ENCODE measurements at places on chromosomes 16 and 17. TPM values are rescaled to one million over a fixed set of nuclear protein-coding genes. Genes with fewer than 3 reads are reported as not detected.

CDK3 gene
- polyA plus RNA-seq, result 3.7 TPM

G6PC1 gene
- not detected for polyA plus RNA-seq

DNA sequence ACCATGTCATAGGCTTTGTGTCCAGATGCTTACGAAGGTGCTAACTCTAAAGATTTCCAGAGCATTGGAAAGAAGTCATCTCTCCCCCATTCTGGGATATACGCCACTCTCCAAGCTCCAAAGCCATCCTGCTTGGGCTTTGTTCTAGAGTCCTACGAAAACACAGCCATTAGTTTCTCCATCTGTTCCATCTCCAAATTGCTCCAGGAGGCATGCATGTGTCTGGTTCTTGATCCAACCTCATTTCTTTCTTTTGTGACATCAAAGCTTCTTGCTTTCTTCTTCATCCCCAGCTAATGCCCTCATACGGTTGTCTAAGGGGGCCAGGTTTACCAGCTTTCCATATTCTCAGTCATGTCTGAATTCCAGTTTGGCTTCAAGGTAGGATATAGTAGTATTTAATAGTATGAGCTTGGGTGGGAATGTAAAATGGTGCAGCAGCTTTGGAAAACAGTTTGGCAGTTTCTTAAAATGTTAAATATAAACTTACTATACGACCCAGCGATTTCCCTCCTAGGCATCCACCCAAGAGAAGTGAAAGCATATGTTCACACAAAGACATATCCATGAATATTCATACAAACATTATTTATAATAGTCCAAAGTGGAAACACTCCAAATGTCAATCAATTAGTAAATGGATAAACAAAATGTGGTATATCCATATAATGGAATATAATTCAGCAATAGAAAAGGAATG, 202.6 kb downstream of the SHISA9 start:
- DNase-seq, result no peak

GRCh38 chr17:4893721-4894560, 5.4 kb upstream of the C17orf107 start:
- no peak for DNase-seq

ZNF652 gene
- polyA plus RNA-seq, result 5.3 TPM

DNA sequence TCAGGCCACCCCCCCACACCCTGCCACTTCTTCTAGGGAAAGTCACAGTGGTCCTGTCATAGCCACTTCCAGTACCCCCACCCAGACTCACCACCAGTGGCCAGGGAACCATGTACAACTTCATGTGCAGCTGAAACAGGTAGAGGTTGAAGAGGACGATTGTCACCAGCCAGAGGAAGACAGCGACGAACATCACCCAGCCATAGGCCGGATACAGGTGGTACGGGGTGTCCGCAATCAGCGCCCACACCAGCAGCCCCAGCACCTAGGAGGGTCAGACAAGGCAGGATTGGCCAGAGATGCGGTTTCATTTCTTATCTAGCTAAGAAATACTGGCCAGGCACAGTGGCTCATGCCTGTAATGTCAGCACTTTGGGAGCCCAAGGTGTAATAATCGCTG, 16.7 kb downstream of the ARL2BP start:
- DNase-seq, result no peak

COPRS gene
- 51.5 TPM for polyA plus RNA-seq

DNA sequence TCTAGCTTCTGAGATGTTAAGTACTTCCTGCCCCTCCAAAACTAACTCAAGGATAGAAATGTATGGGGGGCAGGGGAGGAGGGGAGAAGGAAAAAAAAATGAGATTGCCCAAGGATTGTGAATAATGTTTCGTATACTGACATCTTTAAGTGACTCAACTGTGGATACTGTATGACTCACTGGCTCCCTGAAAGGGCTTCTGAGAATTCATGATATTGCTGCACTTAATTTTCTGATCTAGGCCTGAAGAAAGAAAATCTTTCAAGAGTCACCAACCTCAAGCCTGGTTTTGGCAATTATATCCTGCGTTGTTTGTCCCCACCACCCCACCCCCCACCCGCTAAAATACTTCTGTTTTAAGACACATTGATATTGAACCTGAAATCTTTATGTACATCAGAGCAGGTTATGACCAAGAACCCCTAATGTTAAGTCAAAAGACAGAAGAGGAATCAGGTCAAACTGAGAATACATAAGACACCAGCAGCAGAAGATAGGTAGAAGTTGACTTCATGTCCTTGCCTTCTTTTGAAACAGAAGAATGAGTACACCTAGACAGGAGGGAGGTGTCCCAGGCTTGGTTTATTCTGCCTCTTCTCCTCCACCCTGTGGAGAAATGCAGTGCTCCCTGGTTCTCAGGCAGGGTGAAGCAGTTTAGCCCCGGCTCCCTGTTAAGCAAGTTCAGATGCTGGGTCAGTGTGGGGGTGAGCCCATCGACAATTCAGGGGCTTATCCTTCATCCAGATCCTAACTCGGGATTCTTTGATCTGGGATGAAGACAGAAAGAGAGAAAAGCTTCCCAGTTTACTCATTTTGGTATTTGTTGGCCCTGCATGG, 3.3 kb upstream of the FBXL20 start:
- DNase-seq, result peak; percentile 58

ZFP3 gene
- 2.0 TPM for polyA plus RNA-seq

- DNase-seq, result no peak
These were observed 14.2 kb upstream of the NLRC3 start for GRCh38 chr16:3591436-3591803.

DNA sequence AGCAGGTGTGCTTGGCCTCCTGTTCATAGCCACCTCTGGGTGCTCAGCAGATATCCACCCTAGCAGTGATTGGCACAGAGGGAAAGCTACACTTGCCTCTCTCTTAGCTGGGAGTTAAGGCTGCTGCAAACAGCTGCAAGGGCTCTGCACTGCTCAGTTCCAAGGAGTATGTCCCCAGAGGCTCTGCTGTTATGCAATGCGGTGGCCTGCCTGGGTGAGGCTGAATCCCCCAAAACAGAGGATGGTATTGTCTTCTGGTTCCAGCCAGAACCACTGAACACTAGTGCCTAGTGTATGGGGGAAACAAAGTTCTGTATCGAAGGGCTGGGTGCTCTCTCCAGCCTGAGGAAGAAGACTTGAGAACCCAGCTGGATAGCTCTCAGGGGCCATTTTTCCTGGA, 16.8 kb downstream of the TMEM94 start:
- no peak for DNase-seq

NPTX1 gene
- 0.21 TPM for polyA plus RNA-seq
